ENCODE measurements at places on chromosomes 1 and 21.
A peak's percentile ranks its signal among the peaks of the same experiment; 100 is the strongest.

- no peak for DNase-seq
Observed at GRCh38 chr1:115423776-115424175, 85.7 kb upstream of the NGF start.

DNA sequence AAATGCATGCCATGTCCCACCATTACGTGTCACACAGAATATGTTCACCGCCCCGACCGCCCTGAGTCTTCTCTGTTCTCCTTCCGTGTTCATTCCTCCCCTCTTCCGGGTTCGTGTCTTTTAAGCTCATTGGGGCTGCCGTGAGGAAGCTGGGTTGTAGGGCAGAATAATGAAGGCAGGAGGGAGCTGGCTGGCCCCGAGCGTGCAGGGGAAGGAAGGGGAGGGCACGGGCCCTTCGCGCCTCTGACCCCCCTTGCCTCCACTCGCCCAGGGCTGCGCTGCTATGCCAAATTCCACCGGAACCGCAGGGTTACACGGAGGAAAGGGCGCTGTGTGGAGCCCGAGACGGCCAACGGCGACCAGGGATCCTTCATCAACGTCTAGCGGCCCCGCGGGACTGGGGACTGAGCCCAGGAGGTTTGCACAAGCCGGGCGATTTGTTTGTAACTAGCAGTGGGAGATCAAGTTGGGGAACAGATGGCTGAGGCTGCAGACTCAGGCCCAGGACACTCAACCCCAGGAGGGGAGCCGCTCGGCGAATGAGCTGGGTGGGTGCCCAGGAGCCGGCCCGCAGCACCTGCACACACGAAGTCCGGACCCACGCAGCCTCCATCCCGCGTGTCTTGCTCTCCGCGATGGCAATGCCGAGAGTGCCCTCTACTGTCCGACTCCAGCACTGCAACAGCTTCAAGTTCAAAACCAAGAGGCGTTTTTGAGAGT, 16.5 kb upstream of the AGTRAP start:
- DNase-seq = no peak

GRCh38 chr1:15918962-15919715, 56.8 kb downstream of the ZBTB17 start:
- no peak for DNase-seq

DNA sequence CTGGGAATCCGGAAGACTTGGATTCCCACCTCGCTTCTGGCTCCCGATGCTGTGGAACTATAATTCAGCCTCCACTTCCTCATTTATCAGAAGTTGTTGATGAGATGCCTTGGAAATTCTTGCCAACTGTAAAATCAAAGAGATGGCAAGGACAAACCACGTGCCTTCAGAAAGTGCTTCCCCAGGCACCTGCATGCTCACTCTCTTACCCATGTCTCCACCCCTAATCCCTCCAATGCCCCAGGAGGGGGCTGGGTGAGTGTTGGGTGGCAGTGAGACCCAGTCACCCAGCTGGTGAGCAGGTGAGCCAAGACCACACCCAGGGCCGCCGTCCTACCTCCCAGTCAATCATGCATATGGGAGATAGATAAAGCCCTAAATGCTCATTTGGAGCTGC, 160.8 kb downstream of the PSMG1 start:
- DNase-seq = no peak

- DNase-seq = no peak
Observed at GRCh38 chr1:3767328-3767925, 5.1 kb upstream of the SMIM1 start.

DNA sequence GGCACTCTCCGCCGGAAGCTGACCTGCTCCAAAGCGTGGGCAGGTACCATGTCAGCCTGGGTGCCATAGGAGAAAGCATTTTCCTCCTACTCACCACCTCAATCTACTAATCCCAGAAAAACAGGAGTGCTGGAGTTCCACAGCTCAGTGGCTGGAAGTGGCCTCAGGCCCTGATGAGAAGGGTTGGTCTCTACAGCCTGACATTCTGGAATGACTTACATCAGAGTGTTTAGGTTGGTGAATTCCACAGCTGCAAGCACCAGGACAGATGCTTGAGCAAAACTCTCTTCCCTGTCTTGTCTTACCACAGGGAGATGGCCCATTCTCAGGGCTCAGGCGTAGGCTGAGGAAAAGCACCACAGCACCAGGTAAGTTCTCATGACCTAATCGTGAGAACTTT, 5.5 kb downstream of the SEC16B start:
- DNase-seq = no peak

GRCh38 chr1:112322983-112323678, 72.9 kb upstream of the CTTNBP2NL start:
- no peak for DNase-seq

GRCh38 chr1:2072109-2072806, 22.0 kb downstream of the PRKCZ start:
- no peak for DNase-seq

DNA sequence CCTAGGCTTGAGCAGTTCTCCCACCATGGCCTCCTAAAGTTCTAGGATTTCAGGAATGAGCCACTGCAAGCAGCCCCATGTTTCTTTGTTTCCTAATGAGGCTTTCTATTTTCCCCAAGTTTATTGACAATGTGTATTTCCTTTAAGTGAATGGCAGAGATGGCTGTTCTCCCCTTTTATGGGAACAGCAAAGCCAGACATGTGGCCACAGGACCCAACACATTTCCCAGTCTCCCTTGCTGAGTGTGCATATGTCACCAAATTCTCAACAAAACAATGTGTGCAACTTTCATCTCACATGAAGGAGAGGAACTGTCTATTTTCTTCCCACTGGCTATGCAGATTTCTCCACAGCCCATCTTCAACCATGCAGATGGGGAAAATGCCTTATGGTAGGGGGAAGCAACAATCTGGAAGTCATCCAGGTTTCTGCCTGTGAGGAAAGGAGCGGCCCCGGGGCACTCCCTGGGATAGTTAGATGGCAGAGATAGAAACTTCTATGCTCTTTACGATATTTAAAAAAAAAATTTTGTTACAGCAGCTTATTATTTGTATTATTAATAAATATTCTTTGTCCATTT, 28.6 kb upstream of the MAP10 start:
- DNase-seq = no peak

- DNase-seq = no peak
Observed at GRCh38 chr1:110878591-110878990, 5.6 kb downstream of the CD53 start.

GRCh38 chr1:168821434-168821833, 92.4 kb upstream of the DPT start:
- DNase-seq = no peak

GRCh38 chr1:211939876-211940468, 95.4 kb downstream of the INTS7 start:
- DNase-seq = no peak

GRCh38 chr1:10108948-10109708, 76.4 kb downstream of the UBE4B start:
- peak; percentile 13 for DNase-seq

GRCh38 chr1:201371792-201372191, 5.7 kb downstream of the TNNT2 start:
- DNase-seq = no peak

GRCh38 chr1:220809704-220810103, 23.0 kb downstream of the MTARC1 start:
- no peak for DNase-seq

DNA sequence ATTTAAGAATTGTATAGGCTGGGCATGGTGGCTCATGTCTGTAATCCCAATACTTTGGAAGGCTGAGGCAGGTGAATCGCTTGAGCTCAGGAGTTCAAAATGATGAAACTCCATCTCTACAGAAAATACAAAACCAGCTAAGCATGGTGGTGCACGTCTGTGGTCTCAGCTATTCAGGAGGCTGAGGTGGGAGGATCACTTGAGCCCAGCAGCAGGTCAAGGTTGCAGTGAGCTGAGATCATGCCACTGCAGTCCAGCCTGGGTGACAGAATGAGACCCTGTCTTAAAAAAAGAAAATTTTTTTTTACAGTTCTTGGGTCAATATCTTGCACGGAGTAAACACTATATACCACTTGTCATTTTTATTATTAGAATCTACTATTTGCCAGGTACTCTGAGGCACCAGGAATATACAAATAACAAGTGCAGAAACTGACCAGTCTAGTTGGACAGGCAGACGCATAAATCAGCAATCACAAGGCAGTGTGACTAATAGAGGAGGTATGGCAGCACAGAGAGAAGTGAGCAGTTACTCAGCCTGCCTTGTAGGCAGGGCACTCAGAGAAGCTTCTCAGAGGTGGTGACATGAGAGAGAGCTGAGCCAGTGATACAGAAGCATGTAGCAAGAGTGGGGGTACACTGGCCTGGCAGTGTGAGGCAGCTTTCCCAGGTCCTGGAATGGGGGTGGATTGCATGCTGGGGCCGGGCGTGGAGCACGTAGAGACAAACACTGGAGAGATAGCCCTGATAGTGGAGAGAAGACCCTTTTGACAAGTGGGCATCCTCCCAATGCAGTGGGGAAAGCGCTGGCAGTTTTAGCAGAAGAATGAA, 8.0 kb downstream of the PHLDA3 start:
- no peak for DNase-seq

GRCh38 chr1:247373721-247374141, 42.1 kb upstream of the ZNF496 start:
- no peak for DNase-seq

GRCh38 chr1:90347366-90347765, 352.5 kb downstream of the ZNF326 start:
- DNase-seq = no peak

GRCh38 chr1:161082996-161083747, 6.2 kb downstream of the NECTIN4 start:
- DNase-seq = no peak

DNA sequence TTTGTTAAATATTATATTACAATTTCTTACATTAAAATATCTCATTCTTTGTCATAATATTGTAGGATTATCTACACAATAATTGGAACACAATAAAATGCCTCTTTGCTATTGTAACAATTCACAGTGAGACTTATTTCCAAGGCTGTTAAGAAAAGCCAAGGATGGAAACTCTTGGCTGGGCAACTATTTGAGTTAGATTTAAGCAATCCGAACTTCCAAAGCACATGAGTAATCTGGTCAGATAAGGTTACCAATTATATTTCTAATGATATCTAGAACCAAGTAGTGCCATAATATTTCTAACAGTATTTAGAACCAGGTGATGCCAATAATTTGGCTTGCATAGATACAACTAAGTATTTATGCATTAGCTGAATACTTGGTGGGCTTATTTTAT, 154.7 kb upstream of the KCNK2 start:
- DNase-seq = no peak

DNA sequence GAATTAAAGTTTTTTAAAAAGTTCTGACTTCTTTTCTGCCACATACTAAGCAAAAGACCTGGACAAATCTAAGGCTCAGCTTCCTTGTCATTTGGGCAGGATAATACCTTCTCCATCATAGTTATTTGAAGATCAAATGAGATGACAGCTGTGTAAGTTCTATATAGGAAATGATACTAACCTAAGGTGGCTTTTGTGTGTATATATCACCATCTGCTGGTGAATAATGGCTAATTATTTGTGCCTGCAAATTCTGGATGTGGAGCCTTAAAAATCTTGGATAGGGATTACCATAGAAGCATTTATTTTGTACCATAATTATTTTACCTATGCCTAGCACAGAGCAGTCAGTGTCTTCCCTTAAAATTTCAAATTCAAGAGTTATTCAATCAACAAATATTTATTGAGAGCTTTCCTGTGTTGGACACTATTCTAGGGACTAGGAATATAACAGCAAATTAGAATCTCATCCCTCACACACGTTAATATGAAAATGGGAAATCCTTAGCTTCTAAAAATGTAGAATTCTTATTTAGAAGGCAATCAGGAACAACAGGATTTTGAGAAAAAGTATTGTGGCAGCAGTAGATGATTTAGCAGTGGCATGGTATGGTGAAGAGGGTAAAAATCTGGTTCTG, 89.8 kb downstream of the TMEM200B start:
- no peak for DNase-seq

DNA sequence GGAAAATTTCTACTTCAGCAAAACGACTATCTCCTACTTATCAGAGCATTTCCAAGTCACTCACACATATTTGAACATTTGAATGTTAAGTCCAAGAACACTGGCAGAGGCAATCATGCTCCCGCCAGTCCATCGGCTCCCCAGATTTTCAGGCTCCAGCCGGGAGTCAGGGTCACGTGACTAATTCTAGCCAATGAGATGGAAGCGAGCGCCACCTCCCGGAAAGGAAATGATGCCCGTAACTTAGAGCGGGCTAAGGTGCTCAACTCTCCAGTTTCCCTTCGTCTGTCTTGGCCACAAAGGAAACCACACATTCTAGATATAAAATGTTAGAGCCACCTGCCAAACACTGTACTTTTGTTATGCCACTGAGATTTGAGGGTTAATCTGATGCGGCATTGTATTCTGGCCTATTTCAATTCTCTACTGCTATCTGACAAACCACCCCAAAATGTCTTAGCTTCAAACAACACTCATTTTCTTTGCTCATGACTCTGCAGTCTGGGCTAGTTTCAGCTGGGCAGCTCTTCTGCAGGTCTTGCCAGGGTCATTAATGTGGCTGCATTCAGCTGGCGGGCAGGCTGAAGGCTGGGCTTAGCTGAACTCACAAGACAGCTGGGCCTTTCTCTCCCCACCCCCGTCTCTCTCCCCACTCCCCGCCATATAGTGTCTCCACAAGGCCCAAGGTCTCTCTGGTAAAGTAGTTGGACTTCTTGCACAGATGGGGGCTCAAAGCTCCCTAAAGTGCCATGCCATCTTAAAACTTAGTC, 16.5 kb upstream of the LHX4 start:
- no peak for DNase-seq

- no peak for DNase-seq
Observed at GRCh38 chr1:198726455-198726854, 87.6 kb downstream of the PTPRC start.

GRCh38 chr21:28325618-28326017, 667.1 kb downstream of the LTN1 start:
- DNase-seq = no peak

DNA sequence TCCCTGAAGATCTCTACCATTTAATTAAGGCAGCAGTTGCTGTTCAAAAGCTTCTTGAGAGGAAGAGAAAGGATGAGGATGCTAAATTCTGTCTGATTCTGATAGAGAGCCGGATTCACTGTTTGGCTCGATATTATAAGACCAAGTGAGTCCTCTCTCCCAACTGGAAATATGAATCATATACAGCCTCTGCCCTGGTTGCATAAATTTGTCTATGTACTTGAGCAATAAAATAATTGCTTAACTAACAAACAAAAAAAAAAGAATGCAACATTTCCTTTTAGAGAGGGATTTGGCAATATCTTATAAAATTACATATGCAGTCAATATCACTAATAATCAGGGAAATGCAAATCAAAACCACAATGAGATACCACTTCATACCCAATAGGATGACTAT, 26.8 kb downstream of the ALDH9A1 start:
- DNase-seq = no peak

- DNase-seq = no peak
Observed at GRCh38 chr1:3255680-3256079, 186.7 kb downstream of the PRDM16 start.

DNA sequence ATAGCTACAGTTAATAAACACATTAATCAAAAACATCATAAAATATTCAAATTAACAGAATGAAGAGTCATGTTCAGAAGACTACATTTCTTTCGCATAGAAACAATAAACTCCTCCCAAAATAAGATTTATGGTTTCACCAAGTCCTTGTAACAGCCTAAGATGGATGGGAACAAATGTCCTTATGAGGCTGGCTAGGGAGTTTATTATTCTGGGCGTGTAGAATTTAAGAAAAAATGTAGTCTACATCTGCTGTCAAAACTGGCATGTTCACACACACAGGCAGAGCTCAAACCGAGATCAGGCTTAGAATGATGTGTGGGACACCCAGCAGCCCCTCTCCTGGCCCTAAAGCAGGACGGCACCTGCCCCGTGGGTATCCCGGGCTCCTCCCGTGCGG, 101.1 kb downstream of the NPHP4 start:
- DNase-seq = no peak

GRCh38 chr1:42392967-42393848, 12.6 kb downstream of the RIMKLA start:
- DNase-seq = no peak
